Stimulated activated CD8-positive, alpha-beta memory T cell treated with anti-CD3 and anti-CD28 coated beads, Interleukin-12 subunit alpha, Interleukin-12 subunit beta, amount 100 ng/mL, for 4 hours (primary cell): ENCODE measurements at places on chromosomes 12 and 14.

DNA sequence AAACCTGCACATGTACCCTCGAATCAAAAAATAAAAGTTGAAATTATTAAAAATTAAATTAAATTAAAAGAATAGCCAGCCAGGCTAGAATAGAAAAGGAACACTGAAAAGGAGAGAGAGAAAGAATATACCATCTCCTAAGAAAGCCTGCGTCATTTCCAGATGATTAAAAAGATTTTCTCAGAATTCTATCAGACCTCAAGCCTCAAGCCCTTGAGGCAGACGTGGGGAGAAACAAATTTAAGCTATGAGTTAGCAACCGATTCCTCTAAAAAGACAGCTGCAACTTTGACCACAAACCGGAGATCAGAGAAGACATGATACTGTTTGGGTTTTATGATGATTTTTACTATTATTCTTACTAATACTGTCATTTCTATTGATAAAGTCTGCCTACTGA lies 138.3 kb downstream of the KSR2 start:
- no peak for DNase-seq

DNA sequence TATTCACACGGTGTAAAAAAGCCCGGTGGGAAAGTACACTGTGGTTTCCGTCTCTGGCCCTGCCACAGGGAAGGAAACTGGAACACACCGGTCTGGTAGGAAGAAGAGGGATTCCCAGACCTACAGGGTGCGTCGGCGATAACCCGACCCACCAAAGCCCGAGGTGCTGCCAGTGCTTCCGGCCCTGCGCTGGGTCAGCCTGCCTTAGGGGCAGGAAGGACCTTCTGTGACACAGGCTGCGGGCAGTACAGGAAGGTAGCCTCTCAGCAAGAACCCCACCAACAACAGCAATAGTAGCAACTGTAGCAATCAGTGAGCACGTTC lies 169.5 kb upstream of the FKBP4 start:
- no peak for DNase-seq

- DNase-seq, result no peak
Observed at GRCh38 chr12:107196681-107197080, 103.3 kb upstream of the CRY1 start.

DNA sequence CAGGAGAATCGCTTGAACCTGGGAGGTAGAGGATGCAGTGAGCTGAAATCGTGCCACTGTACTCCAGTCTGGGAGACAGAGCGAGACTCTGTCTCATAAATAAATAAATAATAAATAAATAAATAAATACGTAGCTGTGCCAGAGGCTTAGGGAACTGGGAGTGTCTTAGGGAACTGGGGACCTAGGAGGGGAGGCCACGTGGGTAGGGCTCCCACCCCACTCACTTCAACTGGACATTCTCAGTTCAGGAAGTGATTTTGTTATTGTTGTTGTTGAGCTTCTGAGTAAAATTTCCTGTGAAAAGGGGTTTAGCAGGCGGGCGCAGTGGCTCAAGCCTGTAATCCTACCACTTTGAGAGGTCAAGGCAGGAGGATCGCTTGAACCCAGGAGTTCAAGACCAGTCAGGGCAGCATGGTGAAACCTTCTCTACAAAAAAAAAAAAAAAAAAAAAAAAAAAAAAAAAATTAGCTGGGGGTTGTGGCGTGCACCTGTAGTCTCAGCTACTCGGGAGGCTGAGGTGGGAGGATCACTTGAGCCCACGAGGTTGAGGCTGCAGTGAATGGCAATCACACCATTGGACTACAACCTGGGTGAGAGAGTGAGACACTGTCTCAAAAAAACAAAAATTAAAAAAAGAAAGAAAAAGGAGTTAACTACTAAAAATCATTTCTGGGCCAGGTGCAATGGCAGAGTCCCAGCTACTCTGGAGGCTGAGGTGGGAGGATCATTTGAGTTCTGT lies 19.0 kb upstream of the ANKRD9 start:
- no peak for DNase-seq

DNA sequence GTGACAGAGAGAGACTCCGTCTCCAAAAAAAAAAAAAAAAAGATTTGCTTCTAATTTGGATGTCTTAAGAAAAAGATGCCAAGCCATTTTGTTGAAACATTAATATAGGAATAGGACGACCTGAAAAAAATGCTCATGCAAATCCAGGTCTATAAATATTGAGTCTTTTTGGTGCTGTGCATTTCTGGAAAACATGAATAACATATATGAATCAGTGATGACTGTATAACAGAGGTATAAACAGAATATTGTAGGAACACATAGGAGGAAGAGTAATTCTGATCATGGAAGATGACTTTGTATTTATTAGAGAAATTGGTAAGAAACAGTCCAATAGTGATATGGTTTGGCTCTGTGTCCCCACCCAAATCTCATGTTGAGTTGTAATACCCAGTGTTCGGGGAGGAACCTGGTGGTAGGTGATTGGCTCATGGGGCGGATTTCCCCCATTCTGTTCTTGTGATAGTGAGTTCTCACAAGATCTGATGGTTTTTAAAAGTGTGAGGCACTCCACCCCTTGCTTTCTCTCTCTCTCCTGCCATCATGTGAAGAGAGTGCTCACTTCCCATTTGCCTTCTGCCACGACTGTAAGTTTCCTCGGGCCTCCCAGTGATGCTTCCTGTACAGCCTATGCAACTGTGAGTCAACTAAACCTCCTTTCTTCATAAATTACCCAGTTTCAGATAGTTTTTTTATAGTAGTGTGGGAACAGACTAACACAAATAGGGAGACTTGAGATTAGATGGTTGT lies 3.0 kb upstream of the SRSF5 start:
- no peak for DNase-seq

DNA sequence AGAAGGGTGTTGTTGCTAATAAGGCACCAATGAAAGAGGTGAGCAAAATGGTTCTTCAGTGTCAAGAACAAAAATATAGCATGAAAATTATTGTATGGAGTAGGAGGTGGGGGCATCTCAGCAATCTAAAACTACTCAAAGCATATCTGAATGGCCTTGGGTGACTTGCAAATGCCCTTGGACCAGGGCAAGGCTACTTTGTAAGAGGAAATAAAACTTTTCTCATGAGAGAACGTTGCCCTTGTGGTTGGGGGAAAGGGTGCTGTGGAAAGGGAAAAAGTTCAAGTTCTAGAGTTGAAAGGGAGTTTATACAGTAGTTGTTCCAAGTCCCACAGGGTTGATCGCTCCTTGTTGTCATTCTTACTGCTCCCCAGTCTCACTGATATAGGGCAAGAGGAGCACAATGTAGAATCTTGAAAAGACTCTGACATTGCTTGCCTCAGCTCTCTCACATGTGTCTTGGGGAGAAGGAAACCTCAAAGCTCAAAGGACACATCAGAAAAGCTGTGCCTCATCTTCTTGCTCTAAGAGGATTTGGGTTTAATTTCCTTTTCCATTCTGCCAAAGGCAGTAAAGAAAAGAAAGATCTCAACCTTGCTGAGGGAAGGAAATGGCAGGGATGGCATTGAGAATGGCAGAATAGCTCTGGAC lies 270.5 kb downstream of the DUSP6 start:
- no peak for DNase-seq
